ENCODE measurements at places on chromosomes 5 and 9. TPM values are rescaled to one million over a fixed set of nuclear protein-coding genes. Genes with fewer than 3 reads are reported as not detected.

DNA sequence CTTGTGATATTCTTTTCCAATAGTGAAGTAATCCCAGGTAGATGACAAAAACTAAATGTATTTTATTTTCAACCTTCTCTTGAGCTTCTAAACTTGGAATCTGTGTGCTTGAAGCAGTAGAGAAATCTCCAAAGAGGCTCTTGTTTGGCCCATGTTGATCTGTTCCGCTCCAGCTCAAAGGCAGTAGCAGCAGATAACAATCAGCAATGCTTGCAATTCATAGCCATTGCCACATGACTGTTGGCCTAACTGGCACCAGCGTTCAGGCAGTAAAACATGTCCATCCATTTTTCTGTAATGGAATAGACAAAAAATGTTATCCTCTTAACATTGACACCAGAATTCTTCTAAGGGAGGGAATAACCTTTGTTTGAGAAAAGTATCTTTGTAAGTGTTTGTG, 270.7 kb upstream of the MSX2 start:
- DNase-seq = no peak

- DNase-seq = no peak
Measured at GRCh38 chr5:124948062-124948753, 201.8 kb upstream of the ZNF608 start.

- no peak for DNase-seq
Measured at GRCh38 chr5:33883482-33883881, 8.3 kb downstream of the ADAMTS12 start.

The OBP2B gene
- not detected for total RNA-seq

DNA sequence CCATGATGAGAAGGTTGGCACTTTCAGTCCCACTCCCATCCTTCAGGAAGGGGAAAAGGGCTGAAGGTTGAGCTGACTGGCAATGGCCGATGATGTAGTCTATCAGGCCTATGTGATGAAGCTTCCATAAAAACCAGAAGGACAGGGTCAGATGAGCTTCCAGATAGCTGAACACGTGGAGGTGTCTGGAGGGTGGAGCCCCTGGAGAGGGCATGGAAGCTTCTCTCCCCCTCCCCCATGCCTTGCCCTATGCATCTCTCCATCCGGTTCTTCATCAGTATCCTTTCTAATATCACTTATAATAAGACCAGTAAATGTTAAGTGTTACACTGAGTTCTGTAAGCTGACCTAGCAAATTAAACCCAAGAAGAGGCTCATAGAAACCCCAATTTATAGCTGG, 32.6 kb upstream of the SMU1 start:
- no peak for DNase-seq

- no peak for DNase-seq
Measured at GRCh38 chr9:131111854-131112311, 13.5 kb upstream of the NUP214 start.

DNA sequence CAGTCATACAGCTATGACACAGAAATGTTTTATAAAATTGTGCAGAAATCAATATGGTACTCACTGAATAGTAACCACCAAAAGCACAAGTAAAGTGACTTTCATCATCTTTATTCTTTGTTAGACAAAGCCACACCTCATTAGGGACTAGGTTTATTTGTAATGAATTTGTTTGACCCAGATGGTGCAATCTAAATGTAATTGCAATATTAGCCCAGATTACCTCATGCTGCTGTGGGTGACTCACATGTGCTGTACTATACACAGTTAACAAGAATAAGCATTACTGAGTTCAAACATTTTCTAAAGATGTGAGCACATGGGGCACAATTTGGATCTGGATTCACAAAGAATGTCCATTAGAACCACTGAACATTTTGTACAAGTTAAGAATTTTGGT, 759.3 kb upstream of the TYRP1 start:
- no peak for DNase-seq

The LCP2 gene
- total RNA-seq = 40.0 TPM

- no peak for DNase-seq
Measured at GRCh38 chr5:64766941-64767340, 1.6 kb downstream of the SREK1IP1 start.

GRCh38 chr5:123651234-123651633, 139.3 kb downstream of the CSNK1G3 start:
- DNase-seq = no peak

- no peak for DNase-seq
Measured at GRCh38 chr5:159850160-159850559, 66.1 kb upstream of the ADRA1B start.

Measured in GM12878 (cell line).